ENCODE measurements at places on chromosomes 3 and 15.

GRCh38 chr3:24287755-24288450 is 206.7 kb downstream of the THRB start:
- no peak for DNase-seq

DNA sequence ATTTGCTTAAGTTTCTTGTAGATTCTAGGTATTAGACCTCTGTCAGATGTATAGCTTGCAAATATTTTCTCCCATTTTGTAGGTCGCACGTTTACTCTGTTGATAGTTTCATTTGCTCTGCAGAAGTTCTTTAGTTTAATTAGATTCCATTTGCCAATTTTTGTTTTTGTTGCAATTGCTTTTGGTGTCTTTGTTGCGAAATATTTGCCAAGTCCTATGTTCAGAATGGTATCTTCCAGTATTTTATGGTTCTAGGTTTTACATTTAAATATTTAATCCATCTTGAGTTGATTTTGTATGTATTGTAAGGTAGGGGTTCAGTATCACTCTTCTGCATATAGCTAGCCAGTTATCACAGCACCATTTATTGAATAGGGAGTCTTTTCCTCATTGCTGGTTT is 64.9 kb downstream of the CHCHD6 start:
- no peak for DNase-seq

- DNase-seq, result no peak
These were observed 69.6 kb downstream of the CGNL1 start for GRCh38 chr15:57445872-57446271.

GRCh38 chr3:47370887-47371697 is 9.7 kb upstream of the PTPN23 start:
- peak; percentile 53 for DNase-seq

- DNase-seq, result peak; percentile 86
These were observed 92.0 kb downstream of the PLXNA1 start for GRCh38 chr3:127074900-127075360.

DNA sequence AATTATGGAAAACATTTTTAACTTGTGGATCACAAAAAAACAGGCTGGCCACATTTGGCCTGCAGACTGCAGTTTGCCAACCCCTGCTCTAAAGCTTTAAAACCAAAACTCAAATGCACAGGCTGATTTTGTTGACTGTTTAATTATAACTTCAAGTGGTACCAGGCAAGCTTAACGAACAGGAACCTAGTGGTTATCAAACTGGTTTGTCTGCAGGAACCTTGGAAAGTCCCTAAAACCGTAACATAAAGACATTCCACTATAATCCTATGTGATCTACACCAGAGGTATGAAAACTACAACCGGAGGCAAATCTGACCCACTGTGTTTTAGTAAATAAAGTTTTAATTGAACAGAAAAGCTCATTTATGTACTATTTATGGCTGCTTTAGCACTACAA is 52.4 kb downstream of the TBL1XR1 start:
- DNase-seq, result no peak

GRCh38 chr15:78076231-78077052 is 1.1 kb downstream of the TBC1D2B start:
- no peak for DNase-seq

DNA sequence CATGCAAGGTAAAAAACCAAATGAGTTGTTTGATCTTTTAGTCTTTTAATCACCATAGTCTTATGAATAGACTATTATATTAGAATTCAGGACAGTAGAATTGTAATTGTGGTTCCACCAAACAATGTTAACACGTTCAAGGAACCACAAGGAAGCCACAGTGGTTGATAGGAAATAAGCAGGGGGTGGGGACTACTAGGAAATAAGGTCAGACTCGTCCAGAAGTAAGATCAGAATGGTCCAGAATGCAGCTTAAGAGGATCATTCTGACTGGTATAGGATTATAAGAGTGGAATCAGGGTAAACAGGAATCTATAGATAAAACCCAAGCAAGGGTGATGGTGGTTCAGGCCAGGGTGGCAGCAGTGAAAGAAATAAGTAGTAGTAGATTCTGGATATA is 7.5 kb downstream of the MYNN start:
- DNase-seq, result no peak

DNA sequence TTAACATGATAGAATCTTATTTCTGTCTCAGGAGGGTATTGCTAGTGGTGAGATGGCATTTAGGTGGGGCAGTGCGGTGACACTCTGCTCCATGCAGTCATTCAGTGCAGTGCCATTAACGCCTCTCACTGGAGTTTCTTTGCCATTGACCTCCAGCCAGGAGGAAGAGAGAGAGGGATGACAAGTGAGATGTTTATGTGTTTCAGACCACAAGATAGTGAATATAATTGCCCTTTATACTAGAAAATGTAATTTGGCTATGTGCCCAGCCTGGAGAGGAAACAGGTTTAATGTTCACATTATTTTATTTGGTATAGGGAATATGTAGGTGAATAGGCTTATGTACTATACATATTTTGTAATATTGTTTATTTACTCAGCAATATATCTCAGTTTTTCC is 84.5 kb downstream of the ZIC1 start:
- no peak for DNase-seq

GRCh38 chr3:73719861-73720260 is 95.1 kb upstream of the PDZRN3 start:
- no peak for DNase-seq

- DNase-seq, result no peak
These were observed 43.5 kb downstream of the IDH2 start for GRCh38 chr15:90058775-90059174.

DNA sequence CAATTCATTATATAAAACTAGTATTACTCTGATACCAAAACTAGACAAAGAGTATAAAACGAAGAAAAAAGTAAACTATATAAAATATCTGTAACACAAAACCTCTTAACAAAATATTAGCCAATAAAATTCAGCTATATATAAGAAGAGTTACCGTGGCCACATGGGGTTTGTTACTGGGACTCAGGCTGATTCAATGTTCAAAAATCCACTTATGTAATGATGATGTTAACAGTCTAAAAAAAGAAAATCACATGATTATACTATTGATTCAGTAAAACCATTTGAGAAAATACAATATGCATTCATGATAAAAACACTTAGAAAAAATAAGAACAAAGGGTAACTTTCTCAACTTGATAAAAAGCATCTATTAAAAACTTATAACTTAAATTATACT is 18.3 kb downstream of the P2RY1 start:
- DNase-seq, result no peak

DNA sequence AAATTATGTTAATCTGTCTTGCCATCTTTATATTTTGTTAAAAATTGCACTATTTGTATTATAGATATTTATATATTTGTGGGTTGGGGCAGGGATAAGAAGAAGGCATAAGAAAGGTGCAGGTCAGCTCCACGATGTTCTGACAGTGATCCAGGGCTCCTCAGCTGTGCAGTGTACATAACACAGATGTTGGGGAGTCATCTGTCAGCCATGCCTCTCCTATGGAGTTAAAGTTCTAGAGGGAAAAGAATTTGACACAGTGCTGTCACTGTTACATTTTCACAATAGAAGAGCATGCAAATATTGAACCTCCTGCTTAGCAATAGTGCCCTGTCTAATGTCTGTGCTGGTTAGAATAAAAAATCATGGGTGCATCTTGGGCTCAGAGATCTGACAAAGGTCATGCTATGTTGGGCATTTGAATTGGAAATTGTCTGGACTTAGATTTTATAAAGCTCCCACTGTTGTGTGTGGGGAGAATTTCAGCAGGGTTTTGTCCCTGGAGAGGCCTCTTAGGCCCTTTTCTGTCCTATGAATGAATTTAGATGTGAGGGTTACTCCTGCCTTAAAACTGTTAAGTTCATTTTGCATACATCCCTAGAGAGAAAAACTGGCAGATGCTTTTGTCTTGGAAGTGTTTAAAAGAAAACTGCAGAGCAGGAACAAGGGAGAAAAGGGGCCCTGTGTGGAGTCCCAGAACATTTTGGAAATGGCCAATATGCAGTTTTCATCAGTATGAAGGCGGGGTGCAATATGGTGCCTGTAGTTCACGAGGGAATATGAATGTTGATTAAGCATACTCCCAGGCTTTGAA is 20.4 kb downstream of the CDIN1 start:
- DNase-seq, result no peak

DNA sequence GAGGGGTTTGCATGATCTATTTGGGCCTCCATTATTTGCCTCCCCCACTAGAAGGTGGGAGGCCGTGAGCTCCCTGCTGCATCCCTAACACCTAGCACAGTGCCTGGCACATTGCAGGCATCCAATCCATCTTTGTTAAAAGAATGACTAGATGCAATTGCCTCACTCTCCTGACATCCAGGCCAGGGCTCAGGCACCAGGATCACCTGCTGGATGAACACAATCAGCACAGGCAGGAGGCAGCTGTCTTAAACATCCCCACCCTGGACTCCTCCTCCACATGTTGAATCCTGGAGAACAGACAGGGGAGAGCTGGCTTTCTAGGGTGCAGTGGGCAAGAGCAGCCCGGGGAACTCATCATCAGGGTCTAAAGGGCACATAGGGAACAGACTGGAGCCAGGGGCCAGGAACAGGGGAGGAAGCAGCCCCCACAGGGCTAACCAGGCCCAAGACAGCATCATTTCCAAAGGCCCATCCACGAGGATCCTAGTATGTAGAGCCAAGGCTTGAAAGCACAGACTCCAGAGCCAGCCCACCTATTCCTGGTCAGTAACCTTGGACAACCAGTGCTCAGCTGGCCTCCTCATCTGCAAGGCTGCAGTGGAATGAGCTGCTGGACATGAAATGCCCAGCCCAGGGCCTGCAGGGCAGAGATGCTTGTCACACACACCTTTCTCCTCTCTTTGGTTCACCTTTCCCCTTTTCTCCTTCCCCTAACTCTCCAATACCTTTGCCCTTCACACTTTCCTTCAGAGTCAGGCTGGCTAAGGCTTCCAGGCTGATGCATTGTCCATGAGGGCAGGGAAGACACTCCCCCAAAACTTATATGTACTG is 254.4 kb upstream of the TLE3 start:
- no peak for DNase-seq

GRCh38 chr3:109257269-109257668 is 59.0 kb downstream of the DPPA2 start:
- DNase-seq, result no peak

GRCh38 chr3:39150803-39151631 is 2.4 kb downstream of the CSRNP1 start:
- peak; percentile 86 for DNase-seq

DNA sequence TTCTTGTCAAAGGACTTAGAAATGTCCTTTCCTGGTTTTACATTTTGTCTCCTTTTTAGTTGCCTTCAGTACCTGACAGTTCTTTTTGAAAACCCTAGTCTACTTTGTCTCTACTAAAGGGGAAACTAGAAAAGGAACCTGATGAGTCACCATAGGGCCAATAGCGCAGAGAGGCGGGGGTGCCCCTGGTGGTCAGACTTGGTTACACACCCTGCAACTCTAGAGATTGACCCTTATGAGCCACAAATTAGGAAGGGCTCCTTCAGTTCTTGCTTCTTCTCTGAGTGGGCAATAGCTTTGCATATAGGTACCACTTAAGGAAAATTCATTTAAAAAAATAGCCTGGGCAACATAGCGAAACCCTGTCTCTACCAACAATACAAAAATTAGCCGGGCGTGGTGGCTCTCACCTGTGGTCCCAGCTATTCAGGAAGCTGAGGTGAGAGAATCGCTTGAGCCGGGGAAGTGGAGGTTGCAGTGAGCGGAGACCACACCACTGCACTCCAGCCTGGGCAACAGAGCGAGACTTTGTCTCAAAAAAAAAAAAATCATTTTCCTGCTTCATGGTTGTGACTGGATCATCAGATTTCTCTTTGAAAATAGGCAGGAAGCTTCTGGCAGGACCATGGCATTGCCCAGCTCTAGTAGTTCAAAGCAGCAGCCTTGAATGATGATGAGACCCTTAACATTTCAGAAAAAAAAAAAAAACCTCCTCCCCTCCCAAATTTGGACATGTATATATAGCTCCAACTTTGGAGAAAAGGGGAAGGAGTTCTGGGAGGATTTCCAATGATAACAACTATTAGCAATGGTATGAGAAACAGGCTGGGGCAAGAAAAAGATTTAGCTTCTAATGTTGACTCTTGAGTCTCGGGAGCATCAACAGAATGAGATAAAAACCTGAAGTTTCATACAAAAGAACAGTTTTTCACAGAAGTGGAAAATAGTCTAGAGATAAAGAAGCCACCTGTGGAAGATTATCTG is 45.2 kb upstream of the RASA2 start:
- peak; percentile 83 for DNase-seq

DNA sequence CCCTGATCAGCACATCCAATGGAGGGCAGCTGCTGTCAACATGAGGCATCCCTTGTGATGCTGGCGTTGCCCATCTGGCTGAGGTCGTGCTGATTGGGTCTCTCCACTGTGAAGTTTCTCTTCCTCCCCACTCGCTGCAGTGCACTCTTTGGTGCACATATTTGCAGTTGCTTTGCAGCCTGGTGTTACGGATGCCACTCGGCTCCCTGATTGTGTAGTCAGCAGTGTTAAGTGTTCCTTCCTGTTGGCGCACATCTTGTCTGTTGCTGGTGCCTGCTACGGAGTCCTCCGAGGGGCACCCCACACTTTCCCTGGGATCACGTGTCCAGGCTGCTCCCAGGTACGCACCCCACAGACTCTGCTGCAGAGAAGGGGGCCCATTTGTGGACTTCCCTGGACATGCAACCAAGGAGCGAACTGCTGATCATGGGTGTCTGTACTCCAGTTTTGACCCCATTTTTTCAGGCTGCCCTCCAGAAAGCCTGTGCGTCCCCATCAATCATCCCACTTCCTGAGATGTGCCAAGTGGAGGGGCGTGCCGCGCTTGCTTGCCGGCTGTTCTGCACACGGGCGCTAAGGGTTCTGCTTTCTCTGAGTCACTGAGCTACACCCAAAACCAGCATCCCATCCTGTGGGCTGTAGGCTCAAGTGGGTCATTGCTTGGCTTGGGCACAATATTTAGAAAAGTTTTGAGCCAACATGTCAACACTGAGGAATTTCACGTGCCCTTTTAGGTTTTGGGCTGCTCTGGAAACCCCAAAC is 98.6 kb downstream of the FBLN2 start:
- peak; percentile 92 for DNase-seq

DNA sequence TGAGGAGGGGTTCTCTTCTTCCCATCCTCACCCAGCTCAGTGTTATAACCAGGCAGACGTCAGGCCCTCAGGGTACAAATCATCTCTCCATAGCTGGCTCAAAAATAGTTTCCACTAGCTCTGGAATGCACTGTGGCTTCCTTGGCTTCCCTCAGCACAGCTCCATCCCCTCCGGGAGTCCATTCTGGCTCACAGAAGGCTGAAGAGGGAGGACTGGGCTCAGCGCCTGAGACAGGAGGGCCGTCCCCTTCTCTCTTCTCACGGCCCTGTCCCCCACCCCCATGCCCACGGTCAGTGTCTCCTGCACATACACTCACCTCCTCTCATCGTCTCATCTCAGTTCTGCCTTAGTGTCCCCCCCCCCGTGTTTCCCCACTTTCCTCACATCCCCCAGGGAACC is 50.1 kb downstream of the UMPS start:
- DNase-seq, result peak; percentile 91

DNA sequence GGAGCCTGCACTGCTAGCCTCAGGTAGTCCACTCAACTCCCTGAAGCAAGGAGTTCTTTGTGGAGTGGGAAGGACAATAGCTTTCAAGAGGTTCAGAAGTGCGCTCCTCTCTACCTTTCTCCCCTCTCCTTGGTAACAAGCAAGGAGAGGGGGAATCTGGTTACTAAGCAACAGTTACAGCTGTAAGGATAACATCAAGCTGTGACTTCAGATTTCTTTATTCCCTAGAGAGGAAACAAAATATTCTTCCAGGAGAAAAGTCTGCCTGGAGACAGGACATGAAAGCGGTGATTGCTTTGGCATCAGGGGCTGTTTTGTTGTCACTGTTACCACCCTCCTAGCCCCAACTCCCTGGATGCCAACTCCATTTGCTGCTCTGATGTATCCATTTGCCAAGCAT is 70.4 kb downstream of the TRANK1 start:
- DNase-seq, result no peak

GRCh38 chr3:9153904-9154619 is 95.4 kb downstream of the SRGAP3 start:
- peak; percentile 86 for DNase-seq

Measured in AG08395 (cell line).